ENCODE measurements at places on chromosomes 2 and 18.

DNA sequence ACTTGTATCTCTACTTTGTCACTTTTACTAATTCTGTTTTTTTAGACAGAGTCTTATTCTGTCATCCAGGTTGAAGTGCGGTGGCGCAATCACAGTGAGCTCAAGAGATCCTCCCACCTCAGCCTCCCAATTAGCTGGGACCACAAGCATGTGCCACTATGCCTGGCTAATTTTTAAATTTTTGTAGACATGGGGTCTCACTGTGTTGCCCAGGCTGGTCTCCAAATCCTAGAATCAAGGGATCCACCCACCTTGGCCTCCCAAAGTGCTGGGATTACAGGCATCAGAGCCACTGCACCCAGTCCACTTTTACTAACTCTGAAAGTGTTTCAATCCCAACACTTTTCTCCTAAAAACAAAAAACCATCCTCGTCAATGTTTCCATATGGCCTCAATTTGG, 94.9 kb downstream of the MALT1 start:
- DNase-seq, result no peak

GRCh38 chr2:63679252-63679855, 90.6 kb downstream of the MDH1 start:
- DNase-seq, result no peak

DNA sequence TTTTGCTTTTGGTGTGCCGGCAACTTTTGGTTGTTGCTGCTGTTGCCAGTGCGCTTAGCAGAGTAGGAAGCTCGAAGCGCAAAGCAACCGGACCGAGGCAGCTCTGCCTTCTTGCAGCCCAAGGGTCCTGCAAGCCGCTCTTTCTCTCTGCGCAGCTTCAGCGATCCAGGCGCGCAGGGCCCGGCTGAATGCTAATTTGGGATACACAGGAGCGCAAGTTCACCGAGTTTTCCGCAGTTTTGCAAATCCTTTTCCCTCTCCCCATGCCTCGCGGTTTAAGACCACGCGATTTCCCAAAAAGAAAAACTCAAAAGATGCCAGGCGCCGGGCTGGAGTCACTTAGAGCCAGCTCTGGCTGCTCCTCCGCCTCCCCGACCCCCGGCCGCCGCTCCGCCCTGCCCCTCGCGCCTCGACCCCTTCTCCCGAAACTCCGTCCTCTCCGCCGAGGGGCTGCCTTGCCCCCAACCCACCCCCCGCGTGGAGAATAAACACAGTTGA, 13.5 kb upstream of the SIX3 start:
- DNase-seq, result no peak

GRCh38 chr2:232134939-232135338, 173.4 kb downstream of the DIS3L2 start:
- no peak for DNase-seq

GRCh38 chr2:217193431-217194340, 333.8 kb upstream of the TNP1 start:
- no peak for DNase-seq

DNA sequence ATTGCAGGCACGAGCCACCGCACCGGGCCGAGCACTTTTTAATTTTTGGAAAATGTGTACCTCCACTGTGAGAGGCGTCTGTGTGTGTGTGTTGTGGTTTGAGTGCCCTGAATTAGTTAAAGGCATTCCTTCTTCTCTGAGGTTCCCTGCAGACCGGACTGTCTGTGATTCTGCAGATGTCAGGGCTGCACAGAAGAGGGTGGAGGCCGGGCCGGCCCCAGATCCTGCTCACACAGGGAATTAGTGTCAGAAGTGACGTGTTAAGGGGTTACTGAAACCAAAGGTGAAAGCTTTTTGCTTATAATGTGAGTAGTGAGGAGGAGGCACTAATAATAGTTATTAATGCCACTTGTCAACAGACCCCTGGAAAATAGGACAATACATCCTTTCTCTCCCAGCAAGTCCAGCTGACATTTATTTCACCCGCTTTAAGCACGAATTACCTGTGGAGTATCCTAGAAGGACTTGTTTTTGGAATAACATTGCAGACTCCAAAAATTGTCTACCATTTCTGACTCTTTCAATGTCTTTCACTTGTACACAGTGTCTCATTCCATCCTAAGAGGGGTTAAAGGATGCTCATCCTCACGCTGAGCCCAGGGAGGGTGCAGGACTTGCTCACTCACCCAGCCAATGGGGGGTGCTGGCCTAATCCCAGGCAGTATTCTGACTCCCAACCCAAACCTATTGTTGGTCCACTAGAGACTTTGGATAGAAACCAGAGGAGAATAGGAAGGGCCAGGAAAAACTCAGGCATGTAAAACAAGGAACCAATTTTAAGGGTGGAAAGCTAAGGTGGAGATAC, 16.2 kb downstream of the ARHGAP25 start:
- no peak for DNase-seq
